Thoracic aorta endothelial cell (primary cell): ENCODE measurements at places on chromosomes 5 and 9. TPM values are rescaled to one million over a fixed set of nuclear protein-coding genes. Genes with fewer than 3 reads are reported as not detected.

ZNF366 gene
- 0.53 and 2.0 TPM in 2 replicates for total RNA-seq

COMMD10 gene
- 44.8 and 51.4 TPM in 2 replicates for total RNA-seq

PFN3 gene
- not detected in 2 replicates for total RNA-seq

RAPGEF6 gene
- 37.4 and 37.9 TPM in 2 replicates for total RNA-seq

FAT2 gene
- total RNA-seq, result under 0.01 TPM in 1 of 2 replicates, not detected in the other

TAF1L gene
- under 0.01 TPM in 1 of 2 replicates, not detected in the other for total RNA-seq
